Activated naive CD4-positive, alpha-beta T cell (primary cell): ENCODE measurements at places on chromosomes 12 and 14.

DNA sequence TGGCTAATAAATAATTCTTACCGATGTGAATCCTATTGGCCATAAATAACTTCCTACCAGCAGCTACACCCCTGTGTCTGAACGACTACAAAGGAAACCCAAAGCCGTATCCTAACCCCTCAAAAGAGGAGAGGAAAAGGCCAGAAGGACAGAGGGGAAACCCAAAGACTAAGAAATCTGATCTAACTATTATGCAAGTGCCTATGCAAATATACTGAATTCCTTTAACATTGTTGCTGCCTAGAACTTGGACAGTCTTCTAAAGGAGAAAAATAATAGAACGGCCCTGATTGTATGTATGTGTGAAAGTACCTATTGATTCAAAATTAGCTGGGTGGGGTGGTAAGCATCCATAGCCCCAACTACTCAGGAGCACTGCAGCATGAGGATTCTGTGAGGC, 997 bp downstream of the PLEKHG7 start:
- DNase-seq: no peak

GRCh38 chr12:64532734-64533351, 77.5 kb upstream of the RASSF3 start:
- DNase-seq: no peak

DNA sequence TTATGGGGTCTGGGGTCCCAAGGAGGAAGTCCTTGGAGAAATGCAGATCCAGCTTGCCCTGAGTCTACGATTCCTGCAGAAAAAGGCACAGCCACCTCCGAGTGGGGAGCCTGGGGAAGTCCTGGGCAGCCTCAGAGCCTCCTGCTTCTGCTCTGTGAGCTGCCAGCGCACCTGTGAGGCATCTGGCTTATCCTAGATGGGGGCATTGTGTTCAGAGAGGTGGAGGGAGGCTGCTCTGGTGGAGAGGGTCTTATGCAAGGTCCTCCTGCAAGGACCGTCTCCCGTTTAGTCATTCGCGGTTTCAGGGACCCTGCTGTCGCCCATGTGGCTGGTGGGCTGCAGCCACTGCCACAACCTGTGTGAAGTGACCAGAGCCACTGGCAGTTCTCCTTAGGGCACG, 53.0 kb upstream of the PRMT8 start:
- DNase-seq: no peak

DNA sequence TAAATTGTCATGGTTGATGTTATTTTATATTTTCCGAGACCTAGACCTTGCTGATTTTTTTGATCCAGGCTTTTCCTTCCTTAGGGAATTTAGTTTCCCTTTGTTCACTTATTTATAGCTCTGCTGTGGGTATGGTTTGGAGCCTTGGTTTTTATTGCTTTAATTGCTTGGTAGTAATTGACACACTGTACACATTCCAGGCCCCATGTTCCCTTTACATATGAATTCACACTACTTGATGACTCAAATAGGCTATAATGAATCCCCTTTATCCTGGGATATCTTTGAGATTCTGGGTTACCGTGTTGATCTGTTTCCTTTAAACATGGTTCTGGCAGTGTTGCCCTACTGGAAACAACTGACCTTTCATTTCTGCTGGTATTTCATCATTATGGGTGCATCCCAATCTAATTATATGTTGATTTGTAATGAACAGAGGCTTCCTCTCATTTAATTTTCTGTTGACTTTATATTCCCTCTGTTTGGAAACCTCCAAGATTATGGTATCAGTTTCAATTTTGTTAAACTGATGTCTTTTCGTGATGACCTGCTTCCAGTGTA, 424.0 kb downstream of the RAD51B start:
- no peak for DNase-seq

DNA sequence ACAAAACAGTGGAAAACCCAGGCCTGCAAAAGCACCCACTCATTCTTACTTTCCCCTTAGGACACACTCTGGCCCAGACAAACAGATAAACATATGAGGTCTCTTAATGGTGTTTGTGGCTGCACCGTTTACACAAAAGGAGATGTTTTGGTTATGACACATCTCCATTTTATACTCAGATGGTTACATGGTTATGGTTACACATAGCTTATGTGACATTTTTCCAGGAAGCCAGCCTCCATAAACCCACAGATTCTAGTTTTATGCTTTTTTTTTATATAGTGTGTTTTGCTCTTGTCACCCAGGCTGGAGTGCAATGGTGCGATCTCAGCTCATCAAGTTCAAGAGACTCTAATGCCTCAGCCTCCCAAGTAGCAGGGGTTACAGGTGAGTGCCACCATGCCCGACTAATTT, 3.5 kb upstream of the KLRD1 start:
- DNase-seq: no peak

- no peak for DNase-seq
Observed at GRCh38 chr14:25050269-25051150, 563 bp upstream of the STXBP6 start.

- DNase-seq: no peak
Observed at GRCh38 chr14:39360316-39360715, 71.9 kb downstream of the FBXO33 start.

- DNase-seq: peak; percentile 57
Observed at GRCh38 chr12:100163416-100164152, 20.9 kb upstream of the BLTP3B start.

- DNase-seq: no peak
Observed at GRCh38 chr14:38004610-38004879, 203.2 kb upstream of the SSTR1 start.

- DNase-seq: no peak
Observed at GRCh38 chr12:54421175-54421878, 2.3 kb upstream of the ITGA5 start.

- no peak for DNase-seq
Observed at GRCh38 chr14:61599942-61600341, 95.4 kb upstream of the HIF1A start.

DNA sequence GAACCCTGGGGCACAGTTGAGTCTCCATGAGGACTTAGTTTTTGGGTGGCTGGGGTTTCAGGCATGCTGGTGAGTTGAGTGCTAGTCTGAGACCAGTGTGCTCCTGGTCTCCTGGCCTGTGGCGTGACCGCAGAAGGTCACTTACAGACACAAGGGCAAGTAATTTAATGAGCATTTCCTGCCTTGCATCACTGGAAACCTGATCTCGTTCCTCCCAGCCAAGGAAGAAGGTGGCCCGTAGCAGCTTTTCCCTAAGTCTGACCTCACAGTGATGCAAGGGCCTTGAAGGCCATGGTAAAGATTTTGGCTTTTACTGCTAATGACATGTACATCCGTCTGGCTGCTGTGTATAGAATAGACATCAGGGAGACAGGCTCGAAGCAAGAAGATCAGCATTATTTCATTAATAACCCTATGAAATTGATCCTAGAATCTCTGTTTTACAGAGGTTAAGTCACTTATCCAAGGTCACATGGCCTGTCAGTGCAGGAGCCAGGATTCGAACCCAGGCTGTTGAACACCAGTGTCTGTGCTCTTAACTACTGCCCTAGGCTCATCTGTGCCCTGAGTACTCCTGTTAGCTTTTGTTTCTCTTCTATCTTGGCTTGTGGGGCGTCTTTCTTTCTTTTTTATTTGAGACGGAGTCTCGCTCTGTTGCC, 4.6 kb downstream of the TMEM120B start:
- DNase-seq: no peak

GRCh38 chr14:96497087-96497486, 5.1 kb upstream of the PAPOLA start:
- no peak for DNase-seq

GRCh38 chr12:27981874-27982273, 9.3 kb upstream of the PTHLH start:
- no peak for DNase-seq

DNA sequence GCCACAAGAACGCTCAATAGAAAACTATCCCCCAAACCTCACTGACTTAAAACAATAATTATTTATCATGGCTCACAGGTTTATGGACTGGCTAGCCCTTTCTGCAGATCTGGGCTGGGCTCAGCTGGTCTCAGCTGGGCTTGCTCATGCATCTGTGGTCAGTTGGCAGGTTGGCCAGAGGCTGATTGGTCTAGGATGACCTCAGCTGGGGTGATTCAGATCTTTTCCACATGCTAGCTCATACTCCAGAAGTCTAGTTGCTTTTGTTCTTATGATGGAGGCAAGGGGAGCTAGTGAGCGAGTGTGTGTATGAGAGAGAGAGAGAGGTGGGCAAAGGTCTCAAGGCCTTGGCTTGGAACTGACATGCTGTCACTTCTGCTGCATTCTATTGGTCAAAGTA, 181.2 kb upstream of the NRXN3 start:
- DNase-seq: no peak

GRCh38 chr14:59241121-59241520, 52.7 kb downstream of the DAAM1 start:
- DNase-seq: no peak

DNA sequence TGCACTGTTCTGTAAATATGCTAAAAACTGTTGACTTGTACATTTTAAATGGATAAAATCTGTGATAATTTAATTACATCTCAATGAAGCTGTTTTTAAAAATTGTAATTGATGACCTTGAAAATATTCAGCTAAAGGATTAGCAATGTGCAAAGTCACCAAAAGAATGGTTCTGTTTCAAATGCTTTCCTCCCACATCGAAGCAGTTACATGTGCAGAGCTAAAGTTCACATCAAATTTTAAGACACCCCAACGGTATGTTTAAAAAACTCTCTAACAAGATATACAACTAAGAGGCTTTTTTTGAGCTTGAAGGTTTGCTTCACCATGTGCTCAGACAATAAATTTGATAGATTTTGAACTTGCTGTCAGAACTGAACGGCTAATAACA, 114.6 kb upstream of the KRAS start:
- DNase-seq: no peak

GRCh38 chr12:57473392-57473791, 6.3 kb downstream of the ARHGAP9 start:
- no peak for DNase-seq

GRCh38 chr12:9391815-9392214, 183.6 kb upstream of the PZP start:
- DNase-seq: no peak

- DNase-seq: no peak
Observed at GRCh38 chr12:69913526-69913925, 88.5 kb downstream of the MYRFL start.

DNA sequence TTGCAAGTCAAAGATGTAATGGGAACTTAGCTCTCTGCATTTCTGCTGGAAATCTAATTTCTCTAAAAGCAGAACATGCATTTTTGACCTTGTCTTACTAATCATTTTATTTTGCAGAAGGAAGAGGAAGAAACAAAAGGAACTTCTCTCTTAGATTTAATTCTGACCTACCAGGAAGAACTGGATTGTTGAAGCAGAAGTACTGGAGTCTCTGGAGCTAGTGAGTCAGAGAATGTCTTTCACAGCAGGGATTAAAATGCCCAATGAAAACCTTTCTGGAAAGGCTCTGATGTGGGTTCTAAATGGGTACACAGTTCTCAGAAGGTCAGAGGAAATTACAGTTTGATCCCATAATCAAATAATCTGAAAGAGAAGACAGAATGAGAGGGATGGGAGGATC, 70.8 kb upstream of the GNG2 start:
- DNase-seq: no peak

DNA sequence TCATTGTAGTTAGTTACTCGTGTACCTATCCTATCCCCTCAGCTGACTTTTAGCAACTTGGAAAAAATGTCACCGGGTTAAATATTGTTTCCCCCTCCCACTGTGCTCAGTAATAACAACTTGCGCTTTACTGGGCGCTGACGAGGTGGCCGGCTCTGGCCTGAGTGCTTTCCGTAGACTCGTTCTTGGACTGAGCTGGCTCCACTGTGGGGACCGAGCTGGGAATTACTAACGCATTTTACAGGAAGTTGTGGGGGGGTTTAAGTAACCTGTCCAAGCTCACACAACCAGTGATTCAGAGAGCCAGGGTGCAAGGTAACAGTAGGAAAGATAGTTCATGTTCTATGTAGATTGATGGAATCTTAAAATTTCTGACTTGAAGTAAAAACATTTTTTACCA, 82.5 kb upstream of the KICS2 start:
- no peak for DNase-seq

GRCh38 chr12:130956456-130957303, 3.0 kb downstream of the ADGRD1 start:
- no peak for DNase-seq

DNA sequence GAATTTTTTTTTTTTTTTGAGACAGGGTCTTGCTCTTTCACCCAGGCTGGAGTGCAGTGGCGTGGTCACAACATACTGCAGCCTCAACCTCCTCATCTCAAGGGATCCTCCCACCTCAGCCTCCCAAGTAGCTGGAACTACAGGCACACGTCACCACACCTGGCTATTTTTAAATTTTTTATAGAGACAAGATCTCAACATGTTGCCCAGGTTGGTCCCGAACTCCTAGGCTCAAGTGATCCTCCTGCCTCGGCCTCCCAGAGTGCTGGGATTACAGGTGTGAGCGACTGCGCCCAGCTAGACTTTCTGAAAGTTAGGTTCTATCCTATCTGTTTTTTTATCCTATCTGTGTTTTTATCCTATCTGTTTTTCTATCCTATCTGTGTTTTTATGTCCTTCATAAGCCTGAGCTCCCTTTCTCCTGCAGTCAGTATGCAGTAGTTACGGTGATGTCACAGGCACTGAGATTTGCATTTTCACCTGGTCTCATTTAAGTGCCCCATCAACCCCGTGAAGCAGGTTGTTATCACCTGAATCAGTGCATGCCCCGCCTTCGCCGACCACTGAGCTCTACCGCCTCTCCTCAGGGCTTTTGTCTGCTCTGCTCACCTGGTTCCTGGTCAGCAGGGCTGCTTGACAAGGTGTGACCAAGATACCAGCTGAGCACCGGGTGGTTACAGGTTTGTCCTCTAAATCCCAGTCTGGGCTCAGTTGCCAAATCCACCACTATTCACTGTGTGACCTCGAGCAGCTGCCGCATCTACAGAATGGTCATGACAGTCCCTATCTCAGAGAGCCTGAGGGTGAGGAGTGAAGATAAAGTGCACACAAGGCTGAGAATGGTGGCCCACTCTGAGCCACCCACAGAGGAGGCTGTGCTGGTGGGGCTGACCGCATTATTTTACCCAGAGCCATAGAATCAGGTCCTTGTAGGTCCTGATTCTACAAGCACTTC, 33.1 kb downstream of the SYNDIG1L start:
- no peak for DNase-seq

DNA sequence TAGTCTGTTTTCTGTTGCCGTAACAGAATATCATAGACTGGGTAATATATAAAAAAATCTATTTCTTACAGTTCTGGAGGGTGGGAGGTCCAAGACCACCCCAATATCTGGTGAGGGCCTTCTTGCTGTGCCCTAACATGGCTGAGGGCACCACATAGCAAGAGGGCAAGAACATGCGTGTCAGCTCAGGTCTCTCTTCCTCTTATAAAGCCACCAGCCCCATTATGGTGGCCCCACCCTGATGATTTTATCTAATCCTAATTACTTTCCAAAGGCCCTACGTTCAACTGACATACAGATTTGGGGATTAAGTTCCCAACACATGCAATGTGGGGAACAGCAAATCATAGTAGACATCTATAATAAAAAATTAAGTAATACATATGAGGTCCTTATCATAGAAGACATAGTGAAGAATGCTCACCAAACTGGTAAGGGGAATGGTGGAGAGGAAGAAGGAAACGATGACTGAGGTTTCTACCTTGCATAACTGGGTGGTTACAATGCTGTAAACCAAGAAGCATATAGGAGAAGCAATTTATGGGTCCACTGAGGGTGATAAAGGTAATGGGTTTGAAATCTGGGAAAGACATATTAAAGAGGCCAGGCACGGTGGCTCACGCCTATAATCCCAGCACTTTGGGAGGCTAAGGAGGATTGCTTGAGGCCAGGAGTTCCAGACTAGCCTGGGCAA, 27.0 kb downstream of the BTBD7 start:
- no peak for DNase-seq
